ENCODE measurements at places on chromosomes 1 and 21.

- DNase-seq: no peak
Observed at GRCh38 chr1:247118946-247119446, 14.8 kb upstream of the ZNF669 start.

DNA sequence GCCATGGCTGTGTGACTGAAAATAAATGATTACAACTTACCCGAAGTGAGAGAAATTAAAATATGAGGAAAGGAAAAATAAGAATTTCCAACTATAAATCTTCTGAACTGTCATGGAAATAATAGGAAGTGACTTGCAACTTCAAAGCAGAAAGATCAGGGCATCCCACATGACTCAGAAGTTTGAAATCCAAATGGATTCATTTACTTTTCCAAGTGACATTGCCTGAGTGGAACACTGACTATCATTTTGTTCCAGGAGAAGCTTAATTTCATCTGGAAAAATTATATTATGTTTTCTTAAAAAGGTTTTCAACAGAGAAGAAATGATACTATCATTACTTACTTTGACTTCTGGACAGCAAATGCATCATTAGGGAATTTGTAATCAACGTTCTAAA, 110.8 kb downstream of the GREM2 start:
- no peak for DNase-seq

DNA sequence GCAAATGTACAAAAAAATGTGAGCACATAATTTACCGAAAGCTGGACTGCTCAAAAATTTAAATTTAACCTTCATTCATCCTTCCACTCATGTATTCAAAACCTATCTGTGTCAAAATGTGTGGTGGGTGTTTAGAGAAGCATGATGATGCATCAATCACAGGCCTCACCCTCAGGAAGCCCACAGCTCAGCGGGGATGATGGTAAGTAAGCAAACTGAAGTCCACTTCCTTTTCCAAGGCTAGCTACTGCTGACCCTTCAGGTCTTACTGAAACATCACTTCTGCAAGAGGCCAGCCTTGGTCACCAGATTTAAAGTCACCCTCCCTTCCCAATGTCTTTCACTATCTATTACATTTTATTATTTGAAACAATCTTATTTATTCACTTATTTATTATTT, 254.5 kb downstream of the DNM3 start:
- no peak for DNase-seq

GRCh38 chr1:215276582-215276981, 194.0 kb downstream of the KCNK2 start:
- no peak for DNase-seq

DNA sequence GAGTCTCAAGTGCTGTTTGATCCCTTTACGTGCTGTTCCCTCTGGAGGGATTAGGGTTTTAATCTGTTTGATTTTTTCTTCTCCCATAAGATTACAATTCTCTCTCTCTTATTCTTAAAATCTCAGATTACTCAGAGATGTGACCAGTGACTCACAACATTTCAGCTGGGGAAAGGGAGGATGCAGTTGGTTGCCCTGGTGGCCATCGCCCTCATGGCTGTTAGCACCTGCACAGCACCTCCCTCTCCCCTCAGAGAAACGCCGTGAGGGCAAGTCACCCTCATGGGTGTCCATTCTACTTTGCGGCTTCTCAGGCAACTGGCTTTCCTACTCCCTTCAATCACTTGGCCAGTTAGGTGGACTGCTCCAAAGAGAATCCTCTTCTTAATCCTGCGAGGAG, 42.4 kb upstream of the KCNA3 start:
- DNase-seq: no peak

DNA sequence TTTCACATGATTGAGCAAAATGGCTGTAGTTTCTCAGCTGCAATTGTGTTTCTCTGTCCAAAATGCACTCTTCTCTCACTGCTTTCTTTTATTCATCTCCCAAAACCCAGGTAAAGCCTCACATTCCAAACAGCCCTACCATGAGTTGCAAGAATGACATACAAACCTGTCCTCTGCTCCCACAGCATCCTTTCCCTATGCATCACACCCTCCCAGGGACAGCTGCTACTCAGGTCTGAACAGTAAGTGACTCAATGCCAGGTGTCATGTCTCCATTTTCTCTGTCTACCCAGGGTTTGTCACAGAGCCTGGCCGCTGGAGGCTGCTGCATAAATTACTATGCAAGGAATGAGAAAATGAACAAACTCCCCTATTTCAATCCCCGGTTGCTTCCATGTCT, 118.5 kb downstream of the PLD5 start:
- no peak for DNase-seq
